Vagina (tissue), 2 donors: ENCODE measurements at places on chromosomes 12 and 14.

- DNase-seq, result no peak
Measured at GRCh38 chr14:66511849-66512248, 3.9 kb downstream of the GPHN start.

DNA sequence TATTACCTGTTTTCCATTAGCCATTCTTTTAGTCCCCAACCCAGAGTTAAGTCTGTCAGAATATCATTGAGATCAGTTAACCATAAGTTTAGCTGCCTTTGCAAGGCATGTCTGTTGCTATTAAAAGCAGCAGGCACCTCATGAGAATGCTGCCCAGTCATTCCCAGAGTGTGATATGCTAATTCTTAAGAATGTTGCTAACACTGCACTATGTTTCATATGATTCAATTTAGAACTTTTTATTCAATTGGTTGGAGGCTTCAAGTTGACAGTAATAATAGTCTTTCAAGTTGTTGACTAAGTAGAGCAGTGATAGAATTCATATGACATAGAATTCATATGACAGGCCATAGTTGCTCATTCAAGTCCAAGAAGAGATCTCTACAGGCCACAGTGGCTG is 292.3 kb downstream of the FUT8 start:
- no peak for DNase-seq

GRCh38 chr12:57832966-57833365 is 13.6 kb downstream of the CTDSP2 start:
- DNase-seq, result no peak

- no peak for DNase-seq
Measured at GRCh38 chr14:57009585-57010515, 199.6 kb upstream of the OTX2 start.

DNA sequence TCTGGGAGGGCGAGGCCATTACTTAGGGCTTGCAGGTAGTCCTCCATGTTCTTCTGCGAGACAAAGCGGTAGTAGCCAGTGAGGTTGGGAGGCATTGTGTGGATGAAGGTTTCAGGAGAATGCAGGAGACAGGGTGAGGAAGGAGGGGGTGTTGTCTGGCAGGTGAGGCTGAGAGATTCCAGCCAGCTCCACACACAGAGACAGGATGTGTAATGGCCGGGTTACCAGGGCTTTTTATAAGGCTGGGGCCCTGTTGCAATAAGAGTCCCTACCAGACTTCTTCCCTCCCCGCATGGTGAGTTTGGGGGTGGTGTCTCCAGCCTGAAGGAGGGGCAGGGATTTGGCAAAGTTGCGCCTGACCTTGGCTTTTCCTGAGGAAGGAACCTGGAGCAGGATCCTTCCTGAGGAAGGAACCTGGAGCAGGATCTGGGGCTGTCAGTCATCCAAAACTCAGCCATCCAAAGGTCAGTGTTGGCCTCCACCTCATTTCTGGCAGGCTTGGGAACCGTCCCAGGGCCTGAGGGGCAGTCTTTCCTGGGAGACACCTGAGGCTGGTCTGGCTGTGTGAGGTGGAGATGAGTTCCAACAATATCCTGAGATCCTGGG is at the start of gene RBP5:
RBP5 (minus strand) TSS at position 209 of the 606 bp plus-strand sequence; CDS start at position 95, 114 bp downstream.
- no peak for DNase-seq

- DNase-seq, result no peak
Measured at GRCh38 chr12:26429070-26429691, 233.8 kb downstream of the SSPN start.

DNA sequence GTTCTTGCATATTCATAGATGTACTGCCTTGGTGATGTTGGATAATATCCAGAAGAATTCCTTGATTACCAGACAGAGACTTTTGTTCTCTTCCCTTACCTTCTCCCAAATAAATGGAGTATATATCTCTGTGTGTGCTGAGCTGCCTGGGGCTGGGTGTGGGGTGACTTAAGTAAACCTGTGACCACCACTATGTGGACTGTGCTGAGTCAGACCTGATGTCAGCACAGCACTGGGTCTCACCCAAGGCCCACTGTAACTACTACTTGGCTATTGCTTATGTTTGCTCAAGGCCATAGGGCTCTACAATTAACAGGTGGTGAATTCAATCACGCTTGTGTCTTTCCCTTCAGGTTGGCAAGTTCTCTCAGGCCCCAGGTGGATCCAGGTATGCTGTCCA is 145.7 kb upstream of the MDGA2 start:
- no peak for DNase-seq

- DNase-seq, result no peak
Measured at GRCh38 chr12:101231636-101232035, 21.6 kb upstream of the SLC5A8 start.

DNA sequence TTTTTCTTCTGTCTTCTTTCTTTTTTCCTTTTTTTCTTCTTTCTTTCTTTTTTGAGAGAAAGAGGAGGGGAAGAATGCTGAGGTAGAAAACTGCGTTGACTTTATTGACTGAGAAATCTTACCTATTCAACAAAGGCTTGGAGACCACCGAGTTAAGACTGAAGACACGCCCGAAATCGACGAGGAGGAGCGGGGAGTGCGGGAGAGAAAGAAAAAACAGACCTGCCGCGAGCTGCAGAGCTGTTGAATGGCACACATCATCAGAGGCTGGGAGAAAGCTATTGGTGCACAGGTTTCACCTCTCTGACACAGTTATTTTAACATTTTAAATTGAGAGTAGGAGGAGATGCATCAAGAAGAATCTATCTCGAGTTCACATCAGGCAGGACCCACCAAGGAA is 5.1 kb downstream of the ASCL1 start:
- no peak for DNase-seq

GRCh38 chr12:4297617-4298016 is 23.4 kb upstream of the TIGAR start:
- no peak for DNase-seq
